ENCODE measurements at places on chromosomes 13 and 19.

- DNase-seq, result no peak
Observed at GRCh38 chr13:52793515-52794061, 54.0 kb upstream of the CNMD start.

- no peak for DNase-seq
Observed at GRCh38 chr19:7337380-7338194, 11.2 kb upstream of the ARHGEF18 start.

GRCh38 chr19:50790396-50790795 lies at the start of gene ACP4:
Gene ACP4, plus strand, starts transcription at chr19:50790415. Its CDS starts 0 bp downstream, at chr19:50790415.
- DNase-seq, result no peak

DNA sequence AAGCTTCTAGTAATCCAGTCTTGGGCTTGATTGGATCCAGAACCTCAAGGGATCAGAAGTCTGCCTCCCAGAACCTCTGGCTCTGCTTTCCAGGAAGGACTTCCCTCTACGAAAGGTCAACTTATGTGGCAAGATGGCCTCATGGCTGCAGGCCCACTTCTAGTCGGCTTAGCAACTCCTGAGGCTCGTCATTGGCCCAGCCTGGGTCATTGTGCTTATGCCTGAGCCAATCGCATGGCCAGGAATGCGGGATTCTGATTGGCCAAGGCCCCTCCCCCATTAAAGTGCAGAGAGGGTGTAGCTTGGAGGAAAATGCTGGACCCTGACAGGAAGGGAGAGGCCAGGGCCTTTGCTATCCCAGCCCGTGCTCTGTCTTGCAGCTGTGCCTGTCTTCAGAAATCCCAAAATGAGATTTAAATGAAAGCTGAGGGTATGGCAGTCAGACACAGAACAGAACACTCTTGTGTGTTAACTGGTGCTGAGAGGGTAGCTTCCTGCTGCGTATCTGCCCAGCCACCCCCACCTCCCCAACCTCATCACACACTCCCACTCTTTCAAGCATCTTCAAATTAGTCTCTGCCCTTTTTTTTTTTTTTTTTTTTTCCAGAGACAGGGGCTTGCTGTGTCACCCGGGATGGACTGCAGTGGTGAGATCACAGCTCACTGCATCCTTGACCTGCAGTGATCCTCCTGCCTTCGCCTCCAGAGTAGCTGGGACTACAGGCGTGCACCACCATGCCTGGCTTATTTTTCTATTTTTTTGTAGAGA lies 5.5 kb upstream of the CCNE1 start:
- peak; percentile 21 for DNase-seq

- no peak for DNase-seq
Observed at GRCh38 chr13:44972956-44973581, 16.2 kb downstream of the NUFIP1 start.

- no peak for DNase-seq
Observed at GRCh38 chr13:91722267-91722884, 324.0 kb downstream of the GPC5 start.

DNA sequence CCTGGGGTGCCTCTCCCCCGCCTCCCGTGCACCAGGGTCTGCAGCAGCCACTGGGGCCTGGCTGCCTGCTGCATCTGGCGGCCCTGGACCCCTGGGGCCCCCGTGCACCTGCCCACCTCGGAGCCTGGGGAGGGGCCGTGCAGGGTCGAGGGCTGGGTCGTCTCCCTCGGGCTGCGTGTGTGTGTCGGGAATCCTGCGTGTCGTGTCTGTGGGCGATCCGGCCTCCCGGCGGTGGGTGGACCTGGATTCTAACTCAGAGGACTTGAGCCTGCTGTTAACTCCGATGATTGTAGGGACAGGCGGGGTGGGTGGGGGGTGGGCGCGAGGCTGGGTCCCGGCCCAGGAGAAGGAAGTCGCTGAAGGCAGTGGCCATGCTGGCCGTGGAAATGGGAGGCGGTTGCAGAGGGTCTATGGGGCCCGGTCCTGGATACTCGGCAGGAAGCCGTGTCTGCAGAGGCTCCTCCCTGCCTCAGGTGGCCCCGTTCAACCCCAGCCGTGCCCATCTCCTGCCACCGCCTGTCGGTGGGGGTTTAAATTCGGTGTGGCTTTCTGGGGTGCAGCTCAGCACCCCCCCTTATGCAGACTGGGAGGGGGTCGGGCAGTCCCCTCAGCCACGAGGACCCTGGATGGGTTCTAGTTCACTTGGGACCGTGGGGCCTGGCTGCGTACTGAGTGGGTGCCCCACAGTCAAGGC lies 9.4 kb upstream of the WDR18 start:
- no peak for DNase-seq

DNA sequence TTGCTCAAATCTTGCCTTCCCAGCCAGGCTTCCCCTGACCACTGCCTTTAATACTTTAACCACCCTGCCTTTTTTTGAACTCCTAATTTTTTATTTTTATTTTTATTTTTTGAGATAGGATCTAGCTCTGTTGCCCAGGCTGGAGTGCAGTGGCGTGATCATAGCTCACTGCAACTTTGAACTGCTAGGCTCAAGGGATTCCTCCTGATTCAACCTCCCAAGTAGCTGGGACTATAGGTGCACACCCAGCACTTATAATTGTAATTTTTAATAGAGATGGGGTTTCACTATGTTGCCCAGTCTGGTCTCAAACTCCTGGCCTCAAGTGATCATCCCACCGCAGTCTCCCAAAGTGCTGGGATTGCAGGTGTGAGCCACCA lies 21.7 kb upstream of the FBXO27 start:
- no peak for DNase-seq

DNA sequence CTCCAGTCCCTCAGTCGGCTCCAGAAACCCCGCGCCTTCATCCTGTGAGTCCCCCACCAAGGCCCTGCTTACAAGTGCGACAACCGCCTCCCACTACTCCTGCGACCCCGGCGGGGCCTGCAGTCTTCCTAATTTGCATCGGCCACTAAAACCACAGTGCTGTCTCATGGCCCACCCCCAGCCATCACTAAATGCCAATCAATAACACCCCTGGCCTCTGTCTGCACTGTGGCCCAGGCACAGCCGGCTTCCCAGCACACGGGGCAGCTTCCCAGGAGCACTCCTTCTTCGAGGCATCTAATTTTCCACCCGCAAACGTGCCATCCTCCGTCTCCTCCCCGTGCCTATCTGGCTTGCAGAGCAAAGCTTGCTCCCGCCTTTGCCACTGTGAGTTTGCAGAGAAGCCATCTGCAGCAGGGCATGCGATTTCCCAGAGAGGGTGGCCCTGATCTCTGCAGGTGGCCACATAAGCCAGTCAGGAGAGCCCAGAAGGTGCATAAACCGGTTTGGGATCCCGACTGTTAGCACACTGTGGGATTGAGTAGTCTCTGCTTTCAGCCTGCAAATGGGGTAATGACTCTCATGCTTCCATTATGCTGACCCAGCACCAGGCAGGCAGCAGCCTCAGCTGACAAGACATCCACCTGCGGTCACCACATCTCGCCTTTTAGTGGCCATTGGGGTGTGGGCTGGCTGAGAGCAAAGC lies 34.0 kb upstream of the USE1 start:
- DNase-seq, result no peak

- no peak for DNase-seq
Observed at GRCh38 chr13:31739226-31739625, at the start of gene RXFP2. Gene RXFP2, plus strand, starts transcription at chr13:31739526. Its CDS starts 87 bp downstream, at chr13:31739613.

GRCh38 chr13:30216111-30216510 lies 91.2 kb downstream of the KATNAL1 start:
- DNase-seq, result no peak

GRCh38 chr19:2050991-2051772 lies at the start of gene MKNK2:
Gene MKNK2, minus strand, starts transcription at chr19:2051244. Its CDS starts 393 bp downstream, at chr19:2050851.
- DNase-seq, result peak; percentile 93

DNA sequence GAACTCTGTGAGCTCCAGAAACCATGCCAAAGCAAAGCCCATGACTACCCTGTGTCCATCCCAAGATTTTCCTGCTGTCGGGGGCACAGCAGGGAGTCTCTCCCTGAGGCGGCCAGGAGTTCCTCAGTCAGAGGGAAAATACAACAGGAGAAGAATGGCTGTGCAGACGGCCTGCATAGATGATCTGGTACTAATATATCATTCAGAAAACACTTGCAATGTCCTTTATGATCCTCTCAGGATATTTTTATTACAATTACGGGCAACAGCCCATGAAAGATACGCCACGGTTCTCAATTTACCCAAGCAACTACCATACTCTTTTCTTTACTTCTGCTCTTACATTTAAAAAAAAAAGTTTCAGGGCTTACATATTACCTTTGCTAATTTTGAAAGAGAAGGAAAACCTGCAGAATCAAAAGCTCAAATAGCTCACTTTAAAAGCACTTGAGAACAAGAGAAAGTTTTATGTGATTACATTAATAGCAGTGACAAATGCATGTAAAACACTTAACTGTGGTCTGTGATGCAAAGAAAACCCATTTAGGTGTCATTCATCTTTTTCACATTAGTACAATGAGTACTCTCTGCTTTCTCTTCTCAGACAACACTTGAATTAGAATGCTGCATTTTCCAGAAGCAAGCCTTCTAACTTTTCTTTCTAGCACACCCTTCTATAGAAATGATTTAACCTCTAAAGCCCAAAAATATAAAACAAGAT lies 460.8 kb downstream of the KLF5 start:
- DNase-seq, result no peak

DNA sequence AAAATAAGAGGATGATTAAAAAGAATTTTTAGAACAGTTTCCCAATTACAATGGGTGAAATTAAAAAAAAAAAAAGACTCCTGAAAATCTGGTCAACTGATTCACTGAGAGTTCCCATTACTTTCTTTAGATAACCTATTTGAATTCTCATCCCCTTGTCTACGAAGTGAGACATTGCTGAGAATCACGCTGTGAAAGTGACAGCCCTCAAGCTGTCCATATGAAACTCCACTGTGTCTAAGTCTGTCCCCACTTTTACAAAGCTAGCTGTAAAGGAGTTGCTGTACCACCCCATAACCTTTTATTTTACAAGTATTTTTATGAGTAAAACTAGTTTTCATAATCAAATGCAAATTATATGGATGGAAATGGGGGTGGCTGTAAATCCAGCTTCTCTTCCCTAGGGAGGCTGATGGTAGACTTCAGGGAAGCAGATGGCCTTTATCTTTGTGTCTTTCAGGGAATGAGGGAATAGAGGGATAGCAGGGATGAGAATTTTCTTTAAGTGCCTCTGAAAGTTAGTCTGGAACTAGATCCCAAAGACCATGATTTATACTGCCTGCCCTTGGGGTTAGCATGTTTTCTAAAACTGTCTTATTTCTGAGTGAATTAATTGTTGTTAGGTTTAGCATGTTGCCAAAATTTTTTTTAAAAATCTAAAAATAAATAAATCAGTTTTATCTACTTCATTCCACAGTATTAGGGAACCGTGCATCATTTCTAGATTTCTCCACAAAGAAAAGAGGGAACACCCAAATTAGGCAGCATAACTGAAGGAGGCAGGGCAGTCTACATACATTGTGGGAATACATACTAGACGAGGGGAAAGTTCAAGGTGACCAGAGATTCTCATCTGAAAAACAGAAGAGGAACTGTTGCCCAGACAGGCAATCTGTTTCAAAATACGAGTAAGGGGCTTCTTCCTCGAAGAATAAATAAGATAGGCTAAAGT lies 1219.1 kb downstream of the UQCRFS1 start:
- DNase-seq, result no peak

DNA sequence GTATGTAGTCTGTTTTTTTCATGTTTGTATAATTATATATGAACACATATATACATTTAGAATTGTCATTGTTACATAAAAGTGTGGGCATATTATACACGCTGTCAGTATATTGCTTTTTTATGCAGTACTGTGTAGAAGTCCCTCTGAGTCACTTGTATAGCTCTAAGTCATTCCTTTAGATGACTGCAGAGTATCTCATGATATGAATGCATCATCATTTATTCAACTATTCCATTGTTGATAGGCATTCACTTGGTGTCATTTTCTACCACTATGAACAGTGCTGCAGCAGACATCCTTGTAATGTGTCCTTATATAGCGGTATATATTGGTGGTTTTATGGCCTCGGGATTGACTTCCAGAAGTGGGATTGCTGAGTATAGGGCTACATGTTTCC lies 15.3 kb downstream of the RFXAP start:
- peak; percentile 18 for DNase-seq

- no peak for DNase-seq
Observed at GRCh38 chr13:75995966-75996365, 359.8 kb downstream of the LMO7 start.

DNA sequence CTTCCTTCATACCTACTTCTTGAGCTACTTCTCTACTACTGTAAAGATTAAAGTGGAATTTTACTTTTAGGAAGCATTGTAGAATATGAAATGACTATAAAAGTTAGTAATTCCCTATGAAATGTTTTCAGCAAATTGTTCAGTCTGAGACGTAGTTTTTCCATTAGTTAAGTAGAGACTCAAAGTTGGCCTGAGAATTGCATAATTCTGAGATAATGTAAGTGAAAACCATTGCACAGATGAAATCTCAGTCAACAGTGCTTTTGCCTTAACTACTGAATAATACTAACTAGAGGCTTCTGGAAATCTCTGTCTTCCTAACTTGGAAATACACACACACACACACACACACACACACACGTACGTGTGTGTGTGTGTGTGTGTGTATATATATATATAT lies 125.9 kb downstream of the FGF14 start:
- DNase-seq, result no peak

GRCh38 chr13:76756451-76756850 lies 129.8 kb downstream of the KCTD12 start:
- no peak for DNase-seq

GRCh38 chr13:19183676-19184075 lies 2.1 kb upstream of the TUBA3C start:
- DNase-seq, result no peak

- no peak for DNase-seq
Observed at GRCh38 chr19:30160426-30160825, 211.8 kb upstream of the ZNF536 start.

GRCh38 chr13:72638059-72638815 lies 89.2 kb downstream of the MZT1 start:
- no peak for DNase-seq

DNA sequence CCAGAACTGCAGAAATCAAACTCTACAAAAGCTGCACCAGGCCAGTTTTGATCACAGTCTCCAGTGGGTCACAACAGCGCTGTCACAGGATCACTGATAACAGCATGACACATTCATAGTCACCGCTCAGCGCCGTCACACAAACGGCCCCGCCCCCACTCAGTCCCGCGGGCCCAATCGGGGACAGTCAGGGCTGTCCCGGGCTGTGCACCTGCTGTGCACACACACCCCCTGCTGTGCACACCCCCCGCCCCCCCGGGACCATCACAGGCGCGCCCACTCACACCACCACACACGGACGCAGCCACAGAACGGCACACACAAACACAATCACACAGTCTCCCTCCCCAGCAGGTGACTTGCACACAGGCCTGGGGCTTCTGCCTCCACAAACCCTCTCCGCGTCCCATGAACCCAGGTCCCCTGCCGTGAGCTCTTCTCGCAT lies 435 bp upstream of the ZNF382 start:
- peak; percentile 13 for DNase-seq

- no peak for DNase-seq
Observed at GRCh38 chr13:43293986-43294385, 270.6 kb downstream of the DNAJC15 start.

All from COLO829 (cell line).